ENCODE measurements at places on chromosomes 1 and 21.

- no peak for DNase-seq
Observed at GRCh38 chr1:167342846-167343245, 122.2 kb downstream of the POU2F1 start.

DNA sequence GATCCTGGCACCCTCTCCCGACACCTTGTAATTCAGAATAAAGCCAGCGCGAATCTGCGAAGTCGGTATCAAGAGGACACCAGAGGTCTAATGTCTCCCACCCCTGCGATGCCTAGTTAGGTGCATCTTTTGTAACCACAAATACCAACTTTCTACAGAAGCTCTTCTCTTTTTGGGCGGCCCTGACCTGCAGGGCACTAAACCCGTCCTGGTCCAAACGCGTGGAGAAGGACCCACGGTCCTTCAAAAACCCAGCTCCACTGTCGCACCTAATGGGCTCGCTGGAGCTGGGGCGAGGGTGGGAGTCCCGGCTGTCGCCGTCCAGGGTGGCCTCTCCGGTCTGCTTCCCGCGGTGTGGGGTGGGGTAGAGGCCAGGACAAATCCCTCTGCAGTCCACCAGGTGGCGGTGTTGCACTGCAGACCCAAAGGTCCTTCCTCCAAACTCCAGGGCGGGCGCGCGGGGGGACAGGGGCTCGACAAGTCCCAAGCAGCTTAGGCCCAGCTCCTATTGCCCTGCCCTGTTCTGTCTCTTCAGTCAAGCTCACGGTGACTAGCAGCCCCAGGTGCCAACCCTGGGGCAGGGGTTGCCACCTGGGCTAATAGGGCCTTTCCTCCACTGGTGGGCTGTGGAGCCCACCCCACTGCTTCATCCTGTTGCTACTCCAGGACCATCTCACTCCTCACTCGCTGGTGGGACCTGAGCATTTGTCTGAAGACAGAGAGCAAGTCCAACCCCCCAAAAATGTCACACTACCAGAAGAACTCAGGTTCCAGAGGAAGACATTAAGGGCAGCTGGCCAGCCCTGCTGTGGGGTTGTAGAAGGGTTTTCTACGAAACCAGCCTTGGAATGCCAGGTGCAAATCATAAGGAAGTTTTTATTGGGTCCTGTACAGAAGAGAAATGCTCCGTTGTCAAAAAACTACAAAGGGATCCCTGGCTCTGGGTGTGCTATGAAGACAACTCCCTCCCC, 2.8 kb downstream of the HES3 start:
- DNase-seq, result peak; percentile 60

DNA sequence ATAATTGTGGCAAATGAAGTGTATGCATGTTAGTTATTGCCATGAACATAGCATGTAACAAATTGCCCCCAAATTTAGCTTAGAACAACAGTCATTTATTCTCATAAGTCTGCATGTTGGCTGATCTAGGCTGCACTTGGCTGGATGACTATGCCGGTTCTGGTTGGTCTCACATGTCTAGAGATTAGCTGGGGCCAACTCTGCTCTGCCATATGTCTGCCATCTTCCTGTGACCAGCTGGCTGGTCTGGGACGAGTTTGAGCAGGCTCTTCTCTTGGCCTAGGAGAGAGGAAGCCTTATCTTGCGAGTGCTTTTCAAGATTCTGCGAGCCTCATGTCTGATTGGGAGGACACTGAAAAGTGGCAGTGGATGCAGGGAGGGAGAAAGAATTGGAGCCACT, 198.3 kb upstream of the FAM78B start:
- no peak for DNase-seq

GRCh38 chr1:82934074-82934473, 1064.9 kb downstream of the TTLL7 start:
- no peak for DNase-seq

DNA sequence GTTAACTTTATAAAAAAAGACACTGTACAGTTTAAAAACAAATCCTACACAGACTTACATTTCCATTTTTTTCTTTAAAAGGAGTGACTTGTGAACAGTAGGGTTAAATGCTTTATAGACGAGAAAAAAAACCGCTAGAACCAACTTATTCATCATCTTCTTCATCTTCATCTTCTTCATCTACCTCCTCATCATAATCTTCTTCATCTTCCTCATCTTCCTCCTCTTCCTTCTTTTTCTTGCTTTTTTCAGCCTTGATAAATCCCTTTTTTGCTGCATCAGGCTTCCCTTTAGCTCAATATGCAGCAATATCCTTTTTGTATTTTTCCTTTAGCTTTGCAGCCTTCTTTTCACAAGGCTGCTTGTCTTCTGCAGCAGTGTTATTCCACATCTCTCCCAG, 22.5 kb downstream of the FMO1 start:
- no peak for DNase-seq

- DNase-seq, result no peak
Observed at GRCh38 chr1:30780409-30780808, 22.8 kb upstream of the LAPTM5 start.

DNA sequence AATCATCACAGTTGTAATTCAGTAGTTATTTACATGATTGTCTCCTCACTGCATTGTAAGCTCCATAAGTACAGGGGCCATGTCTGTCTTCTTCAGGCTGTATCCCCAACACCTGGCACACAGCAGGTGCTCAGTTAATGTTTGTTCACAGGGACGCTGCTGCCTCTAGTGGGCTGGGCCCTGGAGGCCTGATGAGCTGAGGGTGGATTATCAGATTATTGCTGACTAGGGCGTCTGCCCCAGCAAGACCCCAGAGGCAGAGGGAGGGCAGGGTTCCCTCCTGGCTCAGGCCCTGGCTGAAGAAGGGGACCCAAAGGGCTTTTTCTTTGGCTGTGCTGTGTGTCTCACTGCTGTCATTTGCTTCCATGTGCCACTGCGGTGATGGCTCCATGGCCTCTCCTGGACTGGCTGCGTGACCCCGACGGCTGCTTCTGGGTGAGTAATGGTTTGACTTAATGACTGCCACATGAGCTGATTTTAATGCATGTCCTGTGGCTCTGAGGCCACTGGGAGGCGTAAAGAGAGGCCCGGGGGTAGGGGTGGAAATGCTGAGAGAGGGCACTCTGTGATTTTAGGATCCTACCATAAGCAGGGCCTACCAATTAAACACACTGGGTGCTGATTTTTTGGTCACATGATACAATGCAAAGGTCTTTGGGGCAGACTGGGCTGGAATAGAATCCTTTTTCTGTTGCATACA, 20.8 kb upstream of the EPB41 start:
- DNase-seq, result peak; percentile 30

DNA sequence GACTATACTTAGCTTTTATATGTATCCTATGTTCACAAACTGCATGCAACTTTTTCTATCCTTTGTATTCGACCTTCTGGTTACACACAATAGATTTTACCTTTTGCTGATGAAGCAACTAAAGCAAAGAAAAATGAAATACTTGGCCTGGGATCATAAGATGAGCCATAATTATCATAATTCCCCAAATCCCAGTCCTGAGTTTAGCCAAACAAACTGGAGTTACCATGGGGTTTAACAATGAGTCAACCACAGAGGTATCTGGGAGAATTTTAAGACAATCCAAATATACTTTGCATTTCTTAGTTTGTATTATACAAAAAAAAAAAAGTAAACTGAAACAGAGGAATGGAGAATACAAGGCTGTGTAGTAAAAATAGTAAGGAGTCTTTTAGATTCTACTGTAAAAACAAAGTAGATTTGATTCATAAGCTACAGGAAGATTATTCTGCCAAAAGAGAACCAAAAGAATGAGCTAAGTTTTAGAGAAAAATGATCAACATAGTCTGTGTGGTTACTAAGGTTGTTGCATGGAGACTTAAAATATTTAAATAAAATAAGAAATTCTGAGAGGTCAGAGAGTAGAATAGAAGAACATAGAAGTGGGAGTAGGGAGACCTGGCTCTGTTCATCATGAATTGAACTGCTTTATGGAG, 60.4 kb upstream of the GORAB start:
- peak; percentile 36 for DNase-seq

GRCh38 chr1:111955755-111956154, 33.7 kb downstream of the KCND3 start:
- no peak for DNase-seq

GRCh38 chr1:30051777-30052176, 671.6 kb downstream of the MATN1 start:
- DNase-seq, result no peak

DNA sequence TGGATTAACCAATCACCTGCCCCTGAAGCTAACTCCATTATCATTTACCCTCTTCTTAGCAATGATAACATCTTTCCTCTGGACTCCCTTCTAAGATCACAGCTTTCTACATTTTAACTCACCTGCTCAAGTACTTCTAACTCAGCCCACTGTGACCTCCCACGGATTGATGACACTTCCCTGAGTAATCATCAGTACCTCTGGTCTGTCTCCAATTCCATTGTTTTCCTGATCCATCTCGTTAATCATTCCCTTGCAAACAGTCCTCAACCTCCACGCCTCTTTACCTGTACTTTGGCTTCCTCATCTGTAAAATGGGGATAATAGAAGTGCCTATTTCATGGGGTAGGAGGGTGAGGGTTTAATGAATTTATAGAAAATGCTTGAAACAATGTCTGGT, 195.3 kb upstream of the APP start:
- no peak for DNase-seq

GRCh38 chr1:61058483-61059245, 23.7 kb upstream of the NFIA start:
- DNase-seq, result no peak

DNA sequence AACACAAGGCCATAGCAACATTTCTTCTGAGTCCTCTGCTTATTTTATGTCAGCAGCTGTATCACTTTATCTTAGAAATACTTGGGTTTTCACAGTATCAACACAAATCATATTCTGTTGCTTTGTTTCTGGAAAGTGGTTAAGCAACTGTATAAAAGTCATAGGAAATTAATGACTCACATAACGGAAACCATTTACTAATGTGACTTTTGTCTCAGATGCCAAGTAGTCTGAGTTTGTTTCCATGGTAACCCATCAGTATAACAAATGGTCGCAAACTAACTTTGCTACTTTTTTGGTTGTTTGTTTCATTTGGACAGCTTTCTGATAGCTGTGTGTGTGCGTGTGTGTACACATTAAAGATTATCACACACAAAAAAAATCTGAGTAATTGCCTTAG, 31.1 kb downstream of the EEIG2 start:
- DNase-seq, result peak; percentile 95
